ENCODE measurements at places on chromosomes 6 and 20.

DNA sequence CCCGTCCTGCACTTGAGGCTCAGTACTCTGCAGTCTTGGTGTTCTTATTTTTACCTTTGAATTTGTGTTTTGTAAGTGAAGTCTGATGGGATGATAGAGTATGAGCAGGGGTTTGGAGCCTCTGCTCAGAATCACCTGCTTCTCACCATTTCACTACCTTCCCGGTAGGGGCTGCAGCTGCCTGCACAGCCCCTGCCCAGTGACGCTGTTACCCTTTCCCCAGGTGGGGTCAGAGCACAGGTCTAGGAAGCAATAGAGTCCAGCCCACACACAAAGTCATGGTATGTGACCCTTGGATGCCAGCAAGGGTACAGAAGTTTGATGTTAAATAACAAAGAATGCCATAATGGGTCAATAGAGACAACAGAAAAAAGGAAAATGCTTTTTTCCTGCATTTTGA lies 101.8 kb upstream of the TCF21 start:
- DNase-seq = no peak

- DNase-seq = no peak
These were observed 101.6 kb upstream of the SNX9 start for GRCh38 chr6:157721426-157721825.

- DNase-seq = no peak
These were observed 293.4 kb downstream of the TBC1D32 start for GRCh38 chr6:121040831-121041230.

DNA sequence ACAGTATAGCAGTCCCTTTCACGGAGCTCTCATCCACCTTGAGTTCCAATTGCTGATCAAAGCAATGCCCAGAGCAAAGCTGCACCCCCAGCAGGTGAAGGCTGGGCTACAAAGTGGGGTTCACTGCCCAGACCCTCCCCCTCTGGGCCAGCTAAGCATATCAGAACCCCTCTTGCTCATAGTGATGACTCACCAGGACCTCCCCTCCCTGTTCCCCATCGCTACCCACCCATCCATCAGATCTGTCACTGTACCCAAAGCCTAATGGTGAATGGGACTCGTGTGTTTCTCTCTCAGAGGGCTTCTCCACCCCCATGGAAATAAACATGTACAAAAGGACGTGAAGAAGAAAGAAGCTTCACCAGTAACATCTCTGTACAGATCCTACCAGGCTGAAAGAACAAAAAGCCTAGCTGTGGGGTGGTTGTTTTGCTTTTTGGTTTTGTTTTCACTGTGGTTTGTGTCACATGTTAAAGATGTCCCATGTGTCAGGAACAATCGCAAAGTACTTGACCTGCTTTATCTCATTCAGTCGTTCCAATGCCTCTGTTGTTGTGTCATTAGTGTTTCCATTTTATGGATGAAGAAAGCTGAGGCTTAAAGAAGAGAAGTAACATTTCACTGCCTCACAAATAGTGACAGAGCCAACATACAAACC lies 518.5 kb downstream of the CD83 start:
- DNase-seq = no peak

DNA sequence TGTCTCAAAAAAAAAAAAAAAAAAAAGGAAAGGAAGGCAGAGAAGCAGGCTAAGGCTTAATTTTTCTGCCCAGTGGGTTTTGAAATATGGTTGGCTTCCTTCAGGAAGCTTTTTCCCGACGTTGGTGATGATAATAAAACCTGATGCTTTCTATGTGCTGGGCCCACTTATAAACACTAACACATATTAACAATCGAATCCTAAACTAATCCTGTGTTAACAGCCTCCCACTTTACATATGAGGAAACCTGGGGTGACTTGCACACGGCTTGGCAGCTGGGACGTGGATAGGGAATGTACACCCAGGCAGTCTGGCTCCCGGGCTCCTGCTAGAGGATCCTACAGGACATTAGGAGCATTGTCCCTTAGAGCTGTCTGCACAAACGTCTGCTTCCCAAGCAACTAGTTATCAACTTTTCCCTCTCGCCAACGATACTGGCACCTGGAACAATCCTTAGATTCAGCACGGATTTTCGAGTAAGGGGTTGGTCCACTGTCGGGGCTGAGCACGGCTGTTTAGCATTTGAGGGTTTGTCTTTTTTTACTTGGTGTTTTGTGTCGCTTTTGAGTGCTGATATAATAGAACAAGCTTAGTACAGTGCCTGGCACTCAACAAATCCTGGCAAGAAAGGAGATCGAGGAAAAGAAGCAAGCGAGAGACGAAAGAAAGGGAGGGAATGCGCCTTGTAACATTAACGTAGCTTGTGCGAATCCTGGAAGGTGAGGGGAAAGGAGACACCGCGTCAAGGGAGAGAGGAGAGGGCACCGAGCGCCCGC lies 622 bp upstream of the KIZ start:
- no peak for DNase-seq

DNA sequence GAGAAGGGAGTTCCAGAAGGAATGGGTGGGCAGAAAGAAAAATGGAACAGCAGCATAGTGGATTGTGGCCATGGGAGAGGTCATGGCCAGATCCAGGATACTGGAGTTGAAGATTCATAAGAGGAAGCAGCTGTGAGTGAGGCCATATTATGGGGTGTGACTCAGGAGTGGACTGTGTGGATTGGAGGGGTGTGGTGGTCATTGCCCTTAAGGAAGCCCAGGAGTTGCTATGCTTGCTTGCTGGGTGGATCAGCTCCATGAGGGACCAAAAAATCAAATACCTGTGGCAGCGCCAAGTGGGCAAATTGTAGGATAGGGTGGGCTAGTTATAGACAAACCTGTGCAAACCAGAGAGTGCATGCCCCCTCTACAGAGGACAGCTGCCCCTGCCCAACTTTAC lies 18.3 kb downstream of the LRRC1 start:
- no peak for DNase-seq
